Stimulated activated CD4-positive, alpha-beta T cell treated with anti-CD3 and anti-CD28 coated beads, Interleukin-1b, Interleukin-23, amount 100 ng/mL, for 1 hour (primary cell): ENCODE measurements at places on chromosomes 16 and 17.

DNA sequence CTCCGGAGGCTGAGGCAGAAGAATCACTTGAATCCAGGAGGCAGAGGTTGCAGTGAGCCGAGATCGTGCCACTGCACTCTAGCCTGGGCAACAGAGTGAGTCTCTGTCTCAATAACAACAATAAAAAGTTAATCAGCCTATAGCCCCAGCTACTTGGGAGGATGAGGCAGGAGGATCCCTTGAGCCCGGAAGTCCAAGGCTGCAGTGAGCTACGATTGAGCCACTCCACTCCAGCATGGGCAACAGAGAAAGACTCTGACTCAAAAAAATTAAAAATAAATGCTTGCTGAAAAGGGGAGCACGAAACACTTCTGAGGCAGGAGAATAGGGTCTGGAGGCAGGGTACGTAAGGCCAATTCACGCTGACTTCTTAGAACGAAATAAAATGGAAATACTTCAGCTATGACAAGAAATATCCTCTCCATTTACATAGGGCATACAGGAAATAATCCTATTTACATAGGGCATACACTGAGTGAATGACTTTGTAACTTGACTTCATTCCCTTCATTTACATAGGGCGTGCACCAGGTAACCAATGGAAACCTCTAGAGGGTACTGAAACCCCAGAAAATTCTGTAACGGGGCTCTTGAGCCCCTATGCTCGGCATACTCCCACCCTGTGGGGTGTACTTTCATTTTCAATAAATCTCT is 3.2 kb upstream of the PRPSAP1 start:
- DNase-seq = no peak

DNA sequence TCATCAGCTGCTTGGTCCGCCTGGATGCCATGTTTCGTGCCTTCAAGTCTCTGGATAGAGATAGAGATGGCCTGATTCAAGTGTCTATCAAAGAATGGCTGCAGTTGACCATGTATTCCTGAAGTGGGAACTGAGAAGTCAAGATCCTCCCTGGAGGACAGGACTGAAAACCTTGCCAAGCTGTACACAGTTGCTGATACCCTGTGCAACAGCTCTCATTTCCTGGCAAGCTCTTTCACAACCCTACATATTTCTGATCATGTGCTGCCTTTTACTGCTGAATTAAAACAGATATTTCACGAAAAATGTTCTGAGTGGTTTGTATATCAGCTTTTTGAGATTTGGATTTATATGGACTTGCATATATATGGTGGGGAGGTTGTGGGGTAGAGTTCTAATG is 898 bp downstream of the CAPNS2 start:
- DNase-seq = no peak

GRCh38 chr16:69618307-69618706 is 52.5 kb downstream of the NFAT5 start:
- DNase-seq = no peak

- DNase-seq = no peak
Observed at GRCh38 chr17:37045351-37045922, 96.7 kb downstream of the AATF start.

DNA sequence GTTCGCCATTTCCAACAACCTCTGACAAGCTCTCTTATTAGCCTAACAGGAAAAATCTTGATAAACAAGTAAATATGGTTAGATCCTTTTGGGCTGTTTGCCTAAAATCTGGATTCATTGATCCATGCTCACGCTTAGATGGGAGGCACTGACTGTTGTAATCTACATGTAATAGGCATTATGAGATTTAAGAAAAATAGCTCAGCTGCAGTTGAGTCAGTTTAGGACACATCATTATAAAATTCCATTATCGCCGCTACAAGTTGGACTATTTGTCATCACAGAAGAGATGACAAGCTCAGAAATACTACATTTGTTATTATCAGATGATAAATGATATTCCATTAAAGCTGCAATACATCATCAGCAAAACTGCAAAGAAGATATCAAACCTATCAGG is 524.0 kb downstream of the TOX3 start:
- no peak for DNase-seq

DNA sequence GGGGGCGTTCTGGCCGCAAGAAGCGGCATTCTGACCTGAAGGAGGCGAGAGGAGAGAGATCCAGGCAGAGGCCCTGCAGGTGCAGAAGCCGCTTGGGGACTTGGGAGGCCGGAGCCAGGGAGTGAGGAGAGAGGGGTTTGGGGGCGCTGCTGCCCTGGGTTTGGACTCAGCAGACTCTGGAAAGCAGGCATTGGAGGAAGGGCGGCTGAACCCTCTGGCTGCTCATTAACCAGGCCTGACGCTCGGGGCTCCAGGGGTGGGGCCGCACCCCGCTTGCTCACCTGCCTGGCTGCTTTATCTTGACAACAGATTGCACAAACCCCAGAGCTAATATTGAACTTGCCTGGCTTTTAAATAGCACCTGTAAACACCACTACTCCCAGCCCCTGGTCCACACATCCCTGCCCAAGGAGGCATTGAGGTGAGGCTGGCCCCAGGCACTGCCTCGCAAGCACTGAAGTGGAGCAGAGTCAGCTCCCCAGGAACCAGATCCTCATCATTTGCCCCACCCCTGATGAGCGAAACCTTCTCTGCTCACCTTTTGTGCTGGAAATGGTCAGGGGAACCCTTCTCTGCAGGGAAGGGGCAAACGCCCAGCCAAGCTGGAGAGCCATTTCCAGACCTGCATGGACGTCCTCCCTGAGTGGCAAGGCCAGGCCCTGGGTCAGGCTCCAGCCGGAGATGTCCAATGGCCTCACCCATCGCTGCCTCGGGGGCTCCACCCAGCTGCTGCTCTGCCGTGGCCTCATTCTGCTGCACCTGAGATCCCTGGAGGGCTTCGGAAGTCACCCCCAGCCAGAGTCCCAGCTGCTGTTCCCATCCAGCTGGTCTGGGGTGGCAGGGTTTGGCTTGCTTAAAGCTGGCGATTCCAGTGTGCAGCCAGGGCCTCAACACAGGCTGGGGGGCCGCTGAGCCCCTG is 190.2 kb upstream of the GSE1 start:
- no peak for DNase-seq

GRCh38 chr17:80631142-80632045 is 86.8 kb downstream of the RPTOR start:
- DNase-seq = no peak

DNA sequence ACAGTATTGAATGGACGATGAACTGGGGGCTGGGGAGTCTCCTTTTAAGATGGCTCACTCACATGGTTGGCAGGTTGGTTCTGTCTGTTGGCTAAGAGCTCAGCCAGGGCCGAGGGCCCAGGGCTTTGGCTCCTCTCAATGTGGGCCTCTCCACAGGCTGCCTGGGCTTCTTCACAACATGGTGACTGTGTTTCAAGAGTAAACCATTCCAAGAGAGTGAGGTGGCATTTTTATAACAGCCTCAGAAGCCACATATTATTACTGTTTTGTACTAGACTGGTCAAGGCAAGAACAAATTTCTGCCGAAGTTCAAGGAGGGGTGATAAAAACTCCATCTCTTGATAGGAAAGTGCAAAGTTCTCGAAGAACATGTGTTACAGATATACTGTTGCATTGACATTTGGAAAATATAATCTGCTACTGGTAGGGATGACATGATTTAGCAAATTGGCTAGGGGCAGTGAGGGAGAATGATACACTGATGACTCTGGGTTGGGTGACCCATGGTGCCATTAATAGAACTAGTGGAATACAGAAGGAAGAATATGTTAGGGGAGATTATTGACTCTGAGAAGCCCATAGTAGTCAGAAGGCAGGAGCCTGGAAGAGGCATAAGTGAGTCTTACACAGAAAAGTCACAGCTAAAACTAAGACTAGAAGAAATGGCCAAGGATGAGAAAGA is 13.7 kb downstream of the KRABD2 start:
- DNase-seq = no peak

DNA sequence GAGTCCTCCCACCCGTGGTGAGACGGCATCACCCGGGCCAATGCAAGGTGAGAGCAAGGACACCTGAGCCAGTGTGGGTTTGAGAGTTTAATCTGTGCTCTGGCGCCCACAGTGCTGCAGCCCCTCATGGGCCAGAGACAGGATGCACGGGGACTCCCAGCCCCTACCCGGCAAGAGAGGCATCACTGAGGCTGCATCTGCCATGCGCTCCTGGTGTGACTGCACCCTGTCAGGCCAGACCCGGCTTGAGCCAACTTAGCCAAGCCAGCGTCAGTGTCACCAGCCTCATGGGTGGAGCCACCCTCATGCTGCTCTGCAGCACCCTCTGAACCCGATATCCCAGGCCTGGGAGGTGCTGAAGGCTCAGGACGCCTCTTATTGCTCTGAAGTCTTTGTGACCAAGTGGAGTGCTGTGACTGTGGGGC is 1.3 kb upstream of the BRICD5 start:
- no peak for DNase-seq

GRCh38 chr17:78966910-78967600 is 12.7 kb downstream of the LGALS3BP start:
- DNase-seq = no peak

DNA sequence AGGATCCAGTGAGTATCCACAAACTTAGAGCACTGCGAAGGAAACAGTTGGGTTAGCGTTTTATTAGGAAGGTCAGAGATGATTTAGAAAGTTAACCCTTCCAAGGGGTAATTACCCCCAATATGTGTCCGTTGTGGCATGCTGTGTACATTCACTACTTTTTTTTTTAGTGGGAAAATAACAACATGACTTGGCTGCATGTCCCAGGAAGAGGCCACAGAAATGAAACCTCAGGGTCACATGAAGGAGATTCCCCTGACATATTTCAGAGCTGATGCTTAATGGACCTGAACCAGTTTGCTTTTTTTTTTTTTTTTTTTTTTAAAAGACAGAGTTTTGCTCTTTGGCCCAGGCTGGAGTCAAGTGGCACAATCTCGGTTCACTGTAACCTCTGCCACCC is 167.5 kb downstream of the PRKCA start:
- DNase-seq = no peak

- no peak for DNase-seq
Observed at GRCh38 chr16:2963723-2964474, at the start of gene KREMEN2. Gene KREMEN2 (plus strand): TSS chr16:2964275. CDS start chr16:2964521, 246 bp downstream.

GRCh38 chr16:57643147-57643874 is 14.9 kb downstream of the ADGRG1 start:
- DNase-seq = no peak

DNA sequence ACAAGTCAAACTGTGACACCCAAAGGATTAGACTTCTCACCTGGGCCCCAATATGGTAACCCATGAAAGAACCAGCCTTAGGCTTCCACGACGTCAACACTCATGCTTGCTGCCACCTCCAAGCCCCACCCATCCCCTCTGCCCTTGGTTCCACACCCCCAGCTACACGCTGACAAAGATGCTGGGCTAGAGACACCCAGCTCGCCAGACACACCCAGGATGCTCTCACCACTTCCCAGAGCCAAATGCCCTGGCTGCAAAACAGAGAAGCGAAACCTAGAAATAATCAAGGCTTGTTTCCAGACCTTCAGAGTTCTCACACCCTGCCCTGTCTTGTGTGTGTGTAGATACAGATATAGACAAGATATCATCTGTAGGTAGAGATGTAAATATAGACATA is 26.0 kb upstream of the ADCY9 start:
- peak; percentile 25 for DNase-seq

- no peak for DNase-seq
Observed at GRCh38 chr17:11138023-11138422, 103.0 kb upstream of the SHISA6 start.

- peak; percentile 21 for DNase-seq
Observed at GRCh38 chr16:80526418-80527061, 14.3 kb upstream of the DYNLRB2 start.

DNA sequence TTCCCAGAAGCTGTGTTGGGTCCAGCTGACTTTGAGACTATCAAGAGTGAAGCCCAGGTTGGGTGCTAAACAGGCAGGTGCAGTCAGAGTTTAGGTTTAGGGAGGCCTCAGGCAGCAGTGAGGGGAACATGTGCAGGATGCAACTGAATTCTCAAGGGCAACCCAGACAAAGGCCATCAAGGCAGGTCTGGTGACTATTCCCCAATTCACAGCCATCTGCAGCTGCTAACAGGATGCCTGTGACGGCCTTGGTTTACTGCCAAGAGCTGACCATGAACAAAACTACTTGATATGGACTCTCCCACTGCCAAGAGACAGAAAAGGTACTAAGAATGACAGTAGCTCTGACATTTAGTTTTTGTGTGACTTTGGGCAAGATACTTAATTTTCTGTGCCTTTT is 45.2 kb upstream of the BCAR1 start:
- no peak for DNase-seq
